Left renal pelvis (tissue), 4 donors: ENCODE measurements at places on chromosomes 5 and 9.

- no peak for DNase-seq
These were observed 375.7 kb upstream of the CCNH start for GRCh38 chr5:87788416-87788815.

DNA sequence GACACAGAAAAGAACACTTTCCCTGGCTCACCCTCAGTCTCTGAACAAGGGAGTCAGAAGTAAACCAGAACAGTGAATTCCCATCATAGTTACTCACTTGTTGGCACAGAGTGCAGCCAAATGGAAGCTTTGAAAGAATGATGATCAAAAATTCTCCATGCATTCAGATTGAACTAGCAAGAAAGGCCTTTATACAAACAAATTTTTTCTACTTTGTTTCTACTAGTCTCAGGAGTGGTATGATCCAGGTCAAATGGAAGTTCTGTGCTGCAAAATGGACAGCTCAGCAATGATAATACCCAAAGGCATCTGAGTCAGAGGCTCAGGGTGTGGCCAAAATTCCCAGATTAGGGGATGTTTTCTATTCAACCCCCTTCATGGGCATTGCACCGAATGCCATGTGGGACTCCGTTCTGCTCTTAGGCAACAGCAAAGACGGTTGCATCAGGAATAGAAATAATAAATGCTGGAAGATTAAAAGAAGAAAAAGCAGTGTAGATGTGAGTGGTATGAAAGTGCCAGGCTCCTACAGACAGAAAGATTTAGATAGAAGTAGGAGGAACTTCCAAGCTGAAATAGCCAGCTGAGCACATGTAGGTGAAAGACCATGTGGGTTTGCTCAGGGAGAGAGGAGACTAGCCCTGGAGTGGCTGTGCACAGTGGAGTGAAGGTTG is 24.0 kb upstream of the ASPN start:
- no peak for DNase-seq

DNA sequence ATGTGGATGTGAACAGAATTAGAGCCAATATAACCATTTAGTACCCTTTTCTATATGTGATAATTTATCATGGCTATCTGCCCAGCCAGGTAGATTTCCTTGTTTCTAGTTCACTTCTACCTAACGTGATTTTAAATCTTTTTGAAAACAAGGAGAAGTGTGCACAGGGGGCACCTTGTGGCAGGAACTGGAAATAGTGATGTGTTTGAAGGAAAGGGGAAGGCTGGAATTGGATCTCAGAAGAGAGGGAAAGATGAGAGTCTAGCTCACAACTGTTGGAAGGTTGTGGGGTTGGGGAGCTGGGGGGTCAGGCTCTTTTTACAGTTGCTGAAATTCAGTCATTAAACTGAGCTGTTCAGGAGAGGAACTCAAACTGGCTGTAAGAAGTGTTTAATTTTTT is 219.5 kb downstream of the KCTD16 start:
- no peak for DNase-seq

DNA sequence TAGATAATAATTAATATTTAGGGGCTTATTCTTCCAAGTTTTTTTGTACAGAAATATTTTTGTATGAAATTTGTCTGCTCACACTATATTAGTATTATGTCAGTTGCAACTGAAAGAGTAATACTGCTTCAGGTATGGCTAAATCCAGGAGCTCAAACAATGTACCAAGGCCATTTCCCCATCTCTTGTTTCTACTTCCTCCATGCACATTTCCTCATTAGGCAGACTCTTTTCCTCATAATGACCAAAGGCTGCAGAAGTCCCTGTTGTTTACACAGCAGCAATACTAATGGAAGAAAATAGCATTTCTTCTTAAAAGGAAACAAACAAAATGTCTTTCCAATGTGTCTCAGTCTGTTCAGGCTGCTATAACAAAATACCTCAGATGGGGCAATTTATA is 9.2 kb upstream of the OTULINL start:
- no peak for DNase-seq

GRCh38 chr5:180824630-180825476 is 22.2 kb upstream of the MGAT1 start:
- no peak for DNase-seq

GRCh38 chr5:42908086-42908485 is 96.4 kb upstream of the SELENOP start:
- no peak for DNase-seq

GRCh38 chr5:125258615-125259014 is 512.2 kb upstream of the ZNF608 start:
- no peak for DNase-seq

DNA sequence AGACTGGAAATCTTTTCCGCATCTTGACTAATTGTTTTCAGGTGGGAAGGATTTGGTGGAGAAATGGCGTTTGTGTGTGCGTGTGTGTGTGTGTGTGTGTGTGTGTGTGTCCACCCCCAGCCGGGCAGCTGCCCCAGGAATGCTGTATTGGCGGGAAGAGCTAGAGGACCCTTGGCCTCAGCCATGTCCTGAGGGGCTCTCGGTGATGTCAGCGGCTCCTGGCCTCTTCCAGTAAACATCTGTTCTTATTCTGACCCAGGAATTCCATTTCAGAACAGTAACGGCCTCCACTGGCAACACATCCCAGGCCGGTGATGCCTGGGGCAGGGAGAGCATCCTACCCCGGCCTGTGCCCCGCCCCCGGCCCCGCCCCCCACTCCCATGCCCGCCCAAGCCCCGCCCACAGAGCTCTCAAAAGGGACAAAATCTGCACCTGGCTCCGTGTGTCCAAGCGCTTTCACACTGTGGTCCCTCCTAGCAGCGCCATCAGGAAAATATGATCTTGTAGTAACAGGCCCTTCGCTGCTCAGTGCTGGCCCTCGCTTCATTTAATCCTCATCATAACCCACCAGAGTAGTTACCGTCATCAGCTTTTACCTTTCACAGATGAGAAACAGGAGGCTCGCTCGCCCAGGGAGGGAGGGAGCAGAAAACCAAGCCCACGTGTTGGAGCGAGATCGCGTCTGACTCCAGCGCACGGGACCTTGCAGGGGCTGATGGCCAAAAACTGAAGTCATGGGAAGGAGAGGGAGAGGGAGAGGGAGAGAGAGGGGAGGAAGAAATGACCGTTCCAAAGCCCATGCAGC is 18.9 kb downstream of the ADAMTS2 start:
- no peak for DNase-seq

DNA sequence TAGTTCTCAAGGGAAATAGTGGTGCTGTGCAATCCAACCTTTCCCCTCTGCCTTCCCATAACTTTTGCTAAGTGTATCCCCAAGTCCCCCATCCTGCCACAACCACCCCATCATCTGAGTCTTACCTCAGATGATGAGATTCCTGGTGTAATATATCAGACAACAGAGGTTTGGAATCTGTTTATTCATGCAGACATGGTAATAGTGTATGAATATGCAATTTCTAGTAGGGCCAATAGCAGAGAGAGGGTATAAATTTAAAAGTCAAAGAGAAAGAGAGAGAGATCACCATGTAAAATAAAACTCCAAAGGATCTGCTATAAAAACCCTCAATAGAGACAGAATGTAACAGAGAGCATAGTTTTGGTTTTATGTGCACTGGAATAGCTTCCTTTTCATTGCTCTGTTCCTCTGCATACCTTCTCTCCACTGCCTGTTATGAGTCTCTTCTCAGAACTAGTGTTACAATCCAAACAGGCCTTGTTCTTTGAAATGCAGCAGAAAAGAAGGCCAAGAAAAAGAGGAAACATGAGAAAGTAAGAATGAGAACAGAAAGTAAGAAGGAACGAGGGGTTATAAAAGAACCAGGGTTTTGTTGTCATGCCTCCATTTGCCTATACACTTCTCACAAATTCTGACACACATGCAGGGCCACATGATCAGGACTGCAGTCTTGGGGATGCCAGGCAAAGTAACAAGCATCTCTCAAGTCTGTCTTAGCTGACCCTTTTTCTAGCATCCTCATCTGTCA is 278.0 kb downstream of the CETN3 start:
- no peak for DNase-seq

GRCh38 chr5:124951661-124952060 is 205.2 kb upstream of the ZNF608 start:
- no peak for DNase-seq

DNA sequence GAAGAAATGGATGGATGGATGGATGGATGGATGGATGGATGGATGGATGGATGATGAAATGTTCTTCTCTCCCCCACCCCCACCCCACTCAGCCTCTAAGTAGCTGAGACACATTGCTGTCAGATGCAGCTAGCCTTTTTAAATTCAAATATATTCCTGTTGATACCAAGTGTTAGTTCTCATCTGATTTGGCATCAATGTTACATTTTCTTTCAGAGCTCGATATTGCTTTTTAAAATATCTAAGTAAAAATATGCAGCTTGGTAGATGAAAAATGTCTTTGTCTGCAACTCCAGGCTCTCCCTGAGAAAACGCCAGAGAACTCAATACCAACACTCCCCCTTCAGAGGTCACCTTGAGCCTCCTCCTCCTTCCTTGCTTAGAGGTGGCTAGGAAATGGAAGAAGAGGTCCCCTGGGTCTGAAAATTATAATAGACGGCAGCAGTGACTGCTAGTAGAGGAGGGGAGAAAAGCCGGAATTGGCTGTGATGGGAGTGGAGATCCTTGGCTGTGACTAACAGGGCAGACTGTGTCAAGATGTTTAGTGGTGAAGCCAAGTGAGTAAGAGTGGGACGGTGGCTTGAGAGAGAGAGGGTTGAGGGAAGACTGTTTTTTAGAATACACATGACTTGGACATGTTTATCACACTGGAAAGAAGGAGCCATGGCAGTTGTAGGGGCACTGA is 156.0 kb downstream of the ZNF462 start:
- no peak for DNase-seq

DNA sequence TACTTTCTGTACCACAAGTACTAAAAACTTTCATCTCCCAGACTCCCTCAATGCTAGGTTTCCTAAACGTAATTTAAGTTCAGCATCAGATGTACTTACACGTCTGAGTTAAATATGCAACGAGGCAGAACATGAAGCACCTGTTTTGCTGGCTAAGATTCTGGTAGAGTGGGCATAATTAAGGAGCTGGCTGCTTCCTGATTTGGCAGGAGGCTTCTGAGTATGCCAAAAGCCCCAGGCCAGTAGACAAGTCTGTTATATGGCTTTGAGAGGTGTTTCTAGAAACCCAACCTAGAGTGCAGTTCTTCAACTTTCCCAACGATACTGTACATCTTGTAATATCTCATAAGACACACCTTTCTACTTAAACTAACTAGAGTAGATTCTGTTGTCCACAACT is 13.6 kb downstream of the TICAM2 start:
- no peak for DNase-seq

DNA sequence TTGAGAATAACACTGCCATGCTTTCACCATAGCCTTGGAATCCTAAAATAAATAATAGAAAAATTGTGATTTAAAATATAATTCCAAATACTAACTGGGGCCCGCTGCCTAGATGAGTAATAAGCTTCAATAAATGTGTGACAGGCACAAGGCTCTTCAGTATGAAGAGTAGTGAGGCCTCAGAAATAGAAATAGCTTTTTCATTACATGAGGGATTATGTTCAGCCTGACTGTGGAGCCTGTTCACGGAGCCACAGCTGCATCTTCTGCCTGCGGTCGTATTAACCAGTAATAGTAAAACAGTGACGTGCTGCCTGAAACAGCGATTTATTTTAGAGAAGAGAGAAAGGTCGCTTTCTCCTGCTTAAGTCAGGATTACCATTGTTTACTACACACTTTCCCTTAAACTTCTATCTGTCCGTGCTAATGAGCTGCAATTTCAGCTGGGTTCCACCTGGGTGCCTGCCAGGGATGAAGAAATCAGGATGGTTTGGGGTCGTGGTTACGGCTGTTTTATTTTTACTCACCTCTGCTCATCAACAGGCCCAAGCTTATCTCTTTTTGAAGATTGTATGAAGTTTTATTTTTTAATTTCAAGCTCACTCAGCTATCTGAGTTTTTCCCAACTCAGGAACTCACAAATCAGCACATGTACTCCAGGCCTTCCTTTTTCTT is 284.9 kb upstream of the WWC1 start:
- DNase-seq, result no peak

DNA sequence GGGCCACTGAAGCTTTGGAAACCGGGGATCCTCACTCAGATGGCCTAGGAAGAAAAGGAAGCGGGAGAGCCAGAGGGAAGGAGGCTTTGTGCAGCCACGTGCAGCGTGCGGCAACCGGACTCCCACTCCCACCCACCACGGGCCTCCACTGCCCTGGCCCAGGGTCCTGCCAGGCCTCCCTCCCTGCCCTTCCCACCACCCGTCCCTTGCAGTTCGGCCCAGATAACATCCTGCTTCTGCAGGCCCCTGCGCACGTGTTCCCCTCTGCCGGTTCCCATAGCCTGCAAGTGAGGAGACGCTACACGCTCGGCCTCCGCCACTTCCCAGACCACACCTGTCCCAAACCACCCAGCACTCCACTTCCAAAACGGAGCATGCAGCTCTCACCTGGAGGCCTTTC is 4.3 kb upstream of the LHX3 start:
- no peak for DNase-seq

DNA sequence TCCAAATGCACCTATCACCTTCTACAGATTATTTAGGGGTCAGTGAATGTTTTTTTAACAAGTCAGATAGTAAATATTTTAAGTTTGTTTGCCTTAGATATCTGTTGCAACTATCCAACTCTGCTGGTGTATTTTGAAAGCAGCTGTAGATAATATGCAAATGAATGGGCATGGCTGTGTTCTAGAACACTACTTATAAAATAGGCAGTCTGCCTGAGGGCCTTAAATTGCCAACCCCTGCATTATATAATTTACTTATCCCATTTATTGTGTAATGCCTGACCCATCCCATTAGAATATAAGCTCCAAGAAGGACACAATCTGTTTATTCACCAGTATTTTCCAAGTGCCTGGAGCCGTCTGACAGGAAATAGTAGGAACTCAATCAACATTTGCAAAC is 149.0 kb downstream of the TTC39B start:
- no peak for DNase-seq

GRCh38 chr5:139982975-139983240 is 60.2 kb downstream of the NRG2 start:
- no peak for DNase-seq

DNA sequence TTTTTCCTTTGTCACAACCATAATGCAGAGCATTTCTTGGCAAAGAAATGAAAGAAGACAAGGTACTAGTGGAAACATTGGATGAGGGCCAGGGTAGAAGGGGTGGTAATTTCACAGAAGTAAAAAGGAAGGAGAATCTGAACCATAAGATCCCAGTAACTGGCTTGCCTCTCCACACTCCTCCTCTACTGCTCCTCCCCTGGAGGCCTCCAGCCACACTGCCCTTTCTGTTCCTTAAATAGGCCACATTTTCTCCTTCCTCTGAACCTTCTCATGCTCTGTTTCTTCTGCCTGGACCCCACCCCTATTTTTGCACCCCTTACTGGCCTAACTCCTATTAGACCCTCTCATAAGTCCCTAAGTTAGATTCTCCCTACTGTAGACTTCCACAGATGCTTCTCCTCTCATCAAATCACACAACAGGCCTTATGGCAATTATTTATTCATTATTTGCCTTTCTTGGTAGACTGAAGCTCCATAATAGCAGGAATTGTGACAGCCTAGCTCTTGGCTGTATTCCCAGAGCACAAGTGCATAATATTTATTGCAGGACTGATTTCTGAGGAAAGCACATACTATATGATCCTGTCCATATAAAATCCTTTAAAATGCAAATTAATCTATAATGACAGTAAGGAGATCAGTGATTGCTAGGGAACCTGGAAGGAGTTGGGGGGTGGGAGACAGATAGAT is 31.3 kb upstream of the GRIA1 start:
- DNase-seq, result no peak
